ENCODE measurements at places on chromosomes 12 and 14. TPM values are rescaled to one million over a fixed set of nuclear protein-coding genes. Genes with fewer than 3 reads are reported as not detected.

DPPA3 gene
- not detected for total RNA-seq

NAV3 gene
- total RNA-seq, result 107 TPM

TAS2R42 gene
- not detected for total RNA-seq

SDR9C7 gene
- not detected for total RNA-seq
